ENCODE measurements at places on chromosomes 7 and 10.

GRCh38 chr10:93299606-93300287 lies 182.4 kb downstream of the MYOF start:
- DNase-seq = no peak

GRCh38 chr7:95180-95862 lies 97.0 kb upstream of the FAM20C start:
- DNase-seq = no peak

DNA sequence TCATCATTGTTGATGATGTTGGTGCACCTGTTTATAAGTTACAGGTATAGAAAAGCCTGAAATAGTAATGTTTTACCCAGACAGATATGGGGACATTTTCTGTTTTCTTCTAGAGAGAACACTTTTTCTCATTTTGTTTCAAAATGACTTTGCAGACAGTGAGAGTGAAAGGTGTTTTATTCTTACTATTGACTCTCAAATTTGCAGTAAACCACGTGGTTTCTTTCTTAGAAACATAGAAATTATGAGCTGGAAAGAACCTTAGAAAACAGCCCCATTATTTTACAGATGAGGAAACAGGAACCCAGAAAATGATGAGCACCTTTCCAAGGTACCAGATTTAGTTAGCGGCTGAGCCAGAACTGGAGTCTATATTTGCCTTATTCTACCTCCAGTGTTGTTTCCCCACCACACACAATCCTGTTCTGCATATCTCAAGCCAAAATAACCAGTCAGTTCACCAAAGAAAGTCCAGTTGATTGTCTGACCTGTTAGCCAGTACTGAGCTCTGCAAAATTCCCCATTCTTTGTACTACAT lies 138.9 kb upstream of the AHR start:
- DNase-seq = peak; percentile 87

DNA sequence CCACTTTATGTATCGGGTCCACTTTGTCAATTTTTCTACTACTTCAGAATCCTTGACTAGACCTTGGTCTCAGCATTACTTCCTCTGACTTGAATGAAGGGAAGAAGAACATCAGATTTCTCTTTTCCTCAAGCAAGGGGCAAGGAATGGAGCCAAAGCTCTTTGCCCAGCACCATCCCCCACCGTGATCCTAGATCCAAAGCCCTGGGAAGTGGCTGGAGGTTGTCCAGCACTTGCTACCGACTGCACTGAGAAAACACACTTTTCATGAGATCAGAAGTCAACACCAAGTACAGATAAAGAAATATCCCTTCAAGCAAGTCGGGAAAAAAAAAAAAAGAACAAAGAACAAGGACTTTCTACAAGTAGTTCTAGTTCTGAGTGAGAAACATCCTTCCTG lies 102.1 kb upstream of the DDC start:
- no peak for DNase-seq

DNA sequence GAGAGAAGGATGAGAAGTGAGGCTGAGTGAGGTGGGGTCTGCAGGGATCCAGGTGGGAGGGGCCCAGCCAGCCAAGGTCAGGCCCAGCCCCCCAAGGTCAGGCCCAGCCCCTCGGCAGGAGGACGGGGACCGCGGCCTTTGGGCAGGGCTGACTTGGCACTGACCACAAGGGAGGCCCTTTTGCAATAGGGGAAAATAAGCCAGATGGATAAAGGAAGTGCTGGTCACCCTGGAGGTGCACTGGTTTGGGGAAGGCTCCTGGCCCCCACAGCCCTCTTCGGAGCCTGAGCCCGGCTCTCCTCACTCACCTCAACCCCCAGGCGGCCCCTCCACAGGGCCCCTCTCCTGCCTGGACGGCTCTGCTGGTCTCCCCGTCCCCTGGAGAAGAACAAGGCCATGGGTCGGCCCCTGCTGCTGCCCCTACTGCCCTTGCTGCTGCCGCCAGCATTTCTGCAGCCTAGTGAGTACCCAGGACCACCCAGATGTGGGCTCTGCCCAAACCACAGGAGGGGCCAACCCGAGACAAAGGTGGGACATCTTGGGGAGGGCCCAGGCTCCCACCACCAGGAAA lies at the start of gene PILRA:
TSS of gene PILRA (plus strand) at position 227 of the 571 bp plus-strand sequence. CDS start at position 397, 170 bp downstream.
- no peak for DNase-seq

DNA sequence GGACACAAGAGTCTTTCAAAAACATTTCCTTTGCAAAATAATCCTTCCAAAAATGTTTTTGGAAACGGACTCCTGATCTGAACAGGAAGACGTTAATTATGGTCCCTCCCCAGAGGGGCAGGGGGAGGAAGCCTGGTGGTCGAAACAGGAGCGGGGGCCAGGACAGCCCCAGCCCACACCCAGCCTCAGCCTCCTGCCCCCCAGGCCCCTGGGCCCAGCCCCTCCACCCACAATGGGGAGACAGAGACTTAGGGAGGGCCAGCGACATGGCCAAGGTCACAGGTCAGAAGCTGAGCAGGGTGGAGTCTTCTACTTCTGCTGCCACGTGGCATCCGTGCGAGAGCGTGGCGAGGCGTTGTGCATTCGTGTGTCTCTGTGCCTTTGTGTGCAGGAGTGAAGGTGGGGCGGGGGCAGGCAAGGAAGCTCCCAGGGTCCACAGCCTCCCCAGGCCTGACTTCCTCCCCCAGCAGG lies 14.0 kb upstream of the GRIFIN start:
- DNase-seq = no peak

DNA sequence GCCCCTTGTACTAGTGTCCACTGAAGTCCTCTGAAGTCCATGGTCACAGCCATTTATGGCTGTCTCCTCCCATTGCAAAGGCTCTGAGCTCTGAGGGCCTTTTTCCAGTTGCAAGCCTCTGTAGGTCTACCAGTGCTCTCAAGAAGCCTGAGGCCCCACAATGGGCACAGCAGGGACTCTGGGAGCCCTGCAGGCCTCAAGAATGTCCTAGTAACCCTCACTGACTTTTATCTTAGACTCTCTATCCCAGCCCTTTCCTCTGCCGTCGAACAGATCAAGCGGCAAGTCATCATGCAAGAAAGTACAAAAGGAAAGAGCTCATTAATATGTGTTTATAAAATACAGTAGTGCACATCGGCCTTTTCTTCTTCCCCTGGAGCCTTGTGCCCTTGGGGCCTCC lies 23.4 kb downstream of the VWA2 start:
- no peak for DNase-seq

GRCh38 chr10:124078714-124079113 lies 14.7 kb downstream of the CHST15 start:
- DNase-seq = no peak

GRCh38 chr7:78018641-78019446 lies 220.3 kb downstream of the PHTF2 start:
- no peak for DNase-seq

DNA sequence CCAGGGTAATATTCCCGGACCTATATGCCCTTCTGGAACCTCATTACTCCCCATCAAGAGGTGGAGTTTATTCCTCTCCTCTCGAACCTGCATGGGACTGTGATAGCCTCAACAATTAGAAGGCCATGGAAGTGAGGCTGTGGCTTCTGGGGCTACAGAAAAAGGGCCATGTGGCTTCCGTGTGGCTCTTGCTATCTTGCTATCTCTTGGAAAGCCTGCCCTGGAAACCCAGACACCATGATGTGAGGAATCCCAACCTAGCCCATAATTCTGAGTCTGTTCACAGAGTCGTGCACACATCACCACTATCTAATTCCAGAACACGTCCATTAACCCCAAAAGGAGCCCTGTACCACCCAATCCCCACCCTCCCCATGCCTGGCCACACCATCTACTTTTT lies 20.8 kb upstream of the SH3PXD2A start:
- DNase-seq = no peak

DNA sequence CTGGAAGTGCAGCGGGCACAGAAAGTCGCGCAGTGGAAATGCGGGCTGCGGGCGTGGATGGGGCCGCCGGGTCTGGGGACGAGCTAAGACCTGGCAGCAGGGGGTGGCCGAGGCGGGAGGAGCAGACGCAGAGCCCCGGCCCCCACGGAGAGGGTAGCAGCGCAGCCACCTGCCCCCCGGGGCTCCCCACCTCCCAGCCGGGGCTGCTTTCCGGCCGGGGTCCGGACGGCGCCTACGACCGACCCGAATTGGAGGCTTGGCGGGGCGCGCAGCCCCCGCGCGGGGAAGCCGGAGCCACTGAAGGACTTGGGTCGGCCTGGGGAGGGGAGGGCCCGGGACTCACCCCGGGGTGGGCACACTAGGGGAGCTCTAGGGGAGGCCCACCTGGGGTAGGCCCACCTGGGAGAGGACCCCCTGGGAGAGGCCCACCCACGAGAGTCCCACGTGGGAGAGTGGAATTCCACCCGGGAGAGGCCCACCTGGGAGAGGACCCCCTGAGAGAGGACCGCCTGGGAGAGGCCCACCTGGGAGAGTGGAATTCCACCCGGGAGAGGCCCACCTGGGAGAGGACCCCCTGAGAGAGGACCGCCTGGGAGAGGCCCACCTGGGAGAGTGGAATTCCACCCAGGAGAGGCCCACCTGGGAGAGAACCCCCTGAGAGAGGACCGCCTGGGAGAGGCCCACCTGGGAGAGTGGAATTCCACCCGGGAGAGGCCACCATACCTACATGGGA lies 854 bp upstream of the CFAP46 start:
- no peak for DNase-seq

GRCh38 chr7:106100863-106101629 lies 11.1 kb downstream of the SYPL1 start:
- DNase-seq = no peak

- DNase-seq = no peak
Observed at GRCh38 chr10:123462756-123463155, 203.4 kb upstream of the GPR26 start.

GRCh38 chr7:93894966-93895640 lies 4.5 kb upstream of the TFPI2 start:
- DNase-seq = no peak

DNA sequence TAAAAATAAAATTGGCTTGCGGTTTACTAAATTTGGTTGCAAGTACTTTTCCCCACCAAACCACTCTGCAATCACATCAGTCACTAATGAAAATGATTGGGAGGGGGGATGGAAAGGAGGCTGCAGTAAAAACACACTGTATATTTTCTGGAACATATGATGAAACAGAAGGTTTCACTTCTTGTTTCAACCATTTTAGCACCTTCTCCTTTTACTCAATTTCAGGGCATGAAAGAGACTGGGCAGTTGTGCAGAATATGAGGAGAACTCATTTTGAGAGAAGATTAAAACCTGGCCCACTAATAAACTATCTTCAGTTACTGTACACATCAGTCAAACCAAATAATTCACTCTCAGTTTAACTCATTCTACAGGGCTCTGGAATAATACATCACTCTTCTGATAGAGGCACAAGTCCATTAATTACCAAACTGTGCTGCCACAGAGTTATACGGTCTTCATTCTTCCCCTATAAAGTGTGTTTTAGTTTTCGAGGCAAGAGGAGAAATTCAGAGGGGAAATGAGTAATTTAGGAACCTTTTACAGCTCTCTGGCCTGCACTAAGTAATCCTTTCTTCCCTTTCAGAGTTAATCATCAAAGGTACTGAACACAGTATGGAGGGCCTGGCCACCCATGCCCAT lies 25.5 kb downstream of the JAZF1 start:
- peak; percentile 89 for DNase-seq

- DNase-seq = no peak
Observed at GRCh38 chr10:101405001-101405400, 51.0 kb downstream of the BTRC start.

- peak; percentile 94 for DNase-seq
Observed at GRCh38 chr10:69179743-69180524, at the start of gene SUPV3L1. SUPV3L1 (plus strand) TSS chr10:69180234; CDS start chr10:69180292, 58 bp downstream.

DNA sequence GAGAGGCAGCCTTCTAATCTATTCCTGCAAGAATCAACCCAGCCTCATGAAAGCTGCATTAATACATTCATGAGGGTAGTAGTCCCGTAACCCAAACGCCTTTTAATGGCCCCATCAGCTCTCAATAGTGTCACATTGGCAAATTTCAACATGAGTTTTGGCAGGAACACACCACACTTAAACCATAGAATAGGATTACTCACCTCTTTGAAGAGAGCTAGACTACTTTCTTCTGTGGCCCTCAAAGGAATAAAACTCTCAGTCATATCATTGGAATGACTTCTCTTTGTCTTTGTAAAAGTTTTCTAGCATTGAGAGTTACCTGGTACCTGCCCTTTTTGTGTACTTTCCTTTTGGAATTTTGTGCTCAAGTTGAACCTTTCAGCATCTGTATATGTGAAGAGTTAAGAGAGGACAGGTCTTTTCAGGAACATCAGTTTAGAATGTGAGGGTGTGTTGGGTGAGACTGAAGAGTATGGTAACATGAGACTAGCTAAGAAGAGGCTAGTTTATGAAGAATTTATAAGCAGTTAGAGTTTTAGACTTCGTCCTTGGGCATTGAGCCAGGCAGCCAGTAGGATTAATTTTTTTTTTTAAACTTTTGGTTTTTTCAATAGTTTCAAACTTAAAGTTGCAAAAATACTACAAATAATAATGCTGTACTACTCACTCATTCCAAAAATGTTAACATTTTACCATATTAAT lies 92.6 kb downstream of the MLLT10 start:
- DNase-seq = no peak

DNA sequence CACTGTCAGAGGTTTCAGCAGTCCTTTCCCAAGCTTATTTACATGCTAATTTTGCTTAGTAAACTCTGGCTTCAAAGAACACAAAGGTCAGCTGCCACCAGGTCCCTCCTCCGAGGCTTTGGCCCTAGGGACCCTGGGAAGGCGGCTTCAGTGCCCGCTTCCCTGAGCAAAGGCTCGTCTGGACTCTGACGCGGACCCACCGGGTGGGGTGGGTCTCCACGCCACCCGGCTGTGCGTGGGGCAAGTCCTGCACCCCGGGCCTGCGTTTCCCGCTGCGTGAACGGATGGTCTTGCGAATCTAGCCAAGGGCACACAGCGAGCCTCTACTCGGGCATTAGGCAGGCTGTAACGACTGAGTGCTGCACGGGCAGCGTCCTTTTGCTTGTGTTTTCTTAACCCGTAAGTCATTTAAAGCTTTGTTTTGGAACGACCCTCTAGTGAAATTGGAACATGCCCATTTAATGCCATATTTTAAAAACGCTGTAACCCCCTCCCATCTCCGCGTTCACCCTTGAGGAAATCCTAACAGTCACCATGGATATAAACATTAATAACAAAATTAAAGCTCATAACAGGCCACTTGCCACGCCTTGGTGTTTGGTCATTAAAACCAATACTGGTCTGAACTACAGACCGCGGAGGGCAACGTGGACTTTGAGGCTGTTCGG lies 828 bp downstream of the BNIP3 start:
- DNase-seq = no peak

- no peak for DNase-seq
Observed at GRCh38 chr7:109259151-109259550, 689.5 kb downstream of the DNAJB9 start.

GRCh38 chr10:71701496-71702132 lies 18.0 kb downstream of the C10orf105 start:
- no peak for DNase-seq

DNA sequence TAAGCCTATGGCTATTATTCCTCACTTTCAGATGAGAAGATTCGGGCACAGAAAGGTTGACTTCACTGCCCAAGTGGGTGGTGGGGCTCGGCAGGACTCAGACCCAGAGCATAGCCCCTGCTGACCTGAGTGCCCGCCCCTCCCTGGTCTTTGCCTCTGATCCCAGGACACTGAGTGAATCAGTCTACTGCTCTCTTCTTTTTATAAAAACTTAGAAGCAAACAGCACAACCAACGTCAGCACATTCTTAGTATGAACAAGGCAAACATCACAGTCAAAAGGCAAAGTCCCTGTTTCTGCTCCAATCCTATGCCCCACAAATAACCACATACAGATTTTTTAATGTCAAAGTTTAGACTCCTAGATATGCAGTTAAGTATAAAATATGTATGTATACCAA lies 237.8 kb downstream of the ZMYND11 start:
- DNase-seq = no peak

GRCh38 chr7:27546610-27547009 lies 116.1 kb downstream of the HIBADH start:
- no peak for DNase-seq

GRCh38 chr10:52677086-52677485 lies 95.5 kb downstream of the MBL2 start:
- no peak for DNase-seq

- DNase-seq = peak; percentile 42
Observed at GRCh38 chr7:116167177-116167576, 43.2 kb upstream of the TES start.
